ENCODE measurements at places on chromosomes 3 and 15. TPM values are rescaled to one million over a fixed set of nuclear protein-coding genes. Genes with fewer than 3 reads are reported as not detected.

NANOGP8 gene
- polyA plus RNA-seq = 0.34 TPM

DNA sequence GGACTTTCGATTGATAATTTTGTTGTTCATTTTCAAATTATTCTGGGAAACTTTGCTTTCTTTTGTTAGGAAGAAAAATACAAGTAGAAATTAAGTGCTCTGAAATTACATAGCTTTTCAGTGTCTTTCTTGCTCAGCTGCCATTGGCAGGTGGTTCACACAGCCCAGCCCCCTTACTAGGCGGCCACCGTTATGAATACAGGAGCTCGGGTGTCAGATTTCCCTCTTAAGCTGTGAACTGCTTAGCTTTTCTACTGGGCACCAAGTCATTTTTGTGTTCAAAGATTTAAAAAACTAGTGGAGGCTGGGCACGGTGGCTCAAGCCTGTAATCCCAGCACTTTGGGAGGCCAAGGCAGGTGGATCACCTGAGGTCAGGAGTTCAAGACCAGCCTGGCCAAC, 55.2 kb downstream of the HMG20A start:
- DNase-seq = no peak

- DNase-seq = no peak
Measured at GRCh38 chr15:69909719-69910444, 187.8 kb downstream of the TLE3 start.

FBN1 gene
- polyA plus RNA-seq = 28.7 TPM

DNA sequence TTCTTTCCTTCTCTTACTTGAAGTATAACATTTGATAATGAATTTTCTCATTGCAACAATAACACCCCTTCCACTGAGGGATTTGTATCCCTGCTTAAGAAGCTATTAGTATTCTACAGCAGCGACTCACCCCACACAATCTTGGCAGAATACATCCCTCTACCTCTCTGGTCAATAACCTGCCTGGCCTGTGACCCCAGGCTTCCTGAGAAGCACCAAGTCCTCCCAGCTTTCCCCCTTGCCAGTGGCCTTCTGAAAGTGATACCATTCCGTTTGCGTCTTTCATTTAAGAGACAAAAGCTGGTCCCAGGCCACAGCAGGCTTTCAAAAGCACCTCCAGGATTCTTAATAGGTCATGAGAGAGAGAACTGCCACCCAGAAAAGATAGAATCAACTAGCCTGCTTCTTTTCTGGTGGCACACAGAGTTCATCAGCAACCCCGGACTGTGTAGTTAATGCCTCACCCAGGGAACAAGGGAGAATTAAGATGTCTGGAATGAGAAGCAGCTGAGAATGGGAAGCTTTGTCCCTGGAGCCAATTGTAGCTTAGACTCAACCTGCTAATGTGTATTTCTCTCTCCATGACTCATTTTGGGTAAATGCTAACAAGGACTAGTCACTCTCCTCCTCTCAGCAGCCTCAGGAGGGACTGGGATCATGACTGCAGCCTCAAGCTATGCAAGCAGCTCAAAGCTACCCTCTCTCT, 101.0 kb upstream of the CPNE4 start:
- no peak for DNase-seq

RHCG gene
- 2.6 TPM for polyA plus RNA-seq
